ENCODE measurements at places on chromosomes 7 and 10.

DNA sequence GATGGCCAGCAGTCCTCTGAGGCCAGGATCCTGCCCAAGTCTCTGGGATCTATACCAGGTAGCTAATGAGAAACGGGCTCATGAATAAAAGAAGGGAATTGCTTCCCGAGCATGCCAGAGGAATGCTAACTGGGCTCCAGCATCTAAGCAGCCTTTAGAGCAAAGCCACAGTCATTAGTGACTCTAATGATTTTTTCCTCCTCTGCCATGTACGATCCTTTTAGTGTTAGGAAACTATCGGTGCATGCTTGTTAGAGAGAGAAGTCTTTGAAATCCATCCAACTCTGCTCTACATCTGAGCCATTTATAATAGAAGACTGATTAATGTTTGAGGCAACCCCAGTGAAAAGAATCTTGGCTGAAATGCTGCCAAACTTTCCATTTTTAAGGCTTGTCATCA, 124.9 kb upstream of the TCERG1L start:
- no peak for DNase-seq

- DNase-seq, result no peak
These were observed 119.8 kb downstream of the SPAG6 start for GRCh38 chr10:22464966-22465629.

DNA sequence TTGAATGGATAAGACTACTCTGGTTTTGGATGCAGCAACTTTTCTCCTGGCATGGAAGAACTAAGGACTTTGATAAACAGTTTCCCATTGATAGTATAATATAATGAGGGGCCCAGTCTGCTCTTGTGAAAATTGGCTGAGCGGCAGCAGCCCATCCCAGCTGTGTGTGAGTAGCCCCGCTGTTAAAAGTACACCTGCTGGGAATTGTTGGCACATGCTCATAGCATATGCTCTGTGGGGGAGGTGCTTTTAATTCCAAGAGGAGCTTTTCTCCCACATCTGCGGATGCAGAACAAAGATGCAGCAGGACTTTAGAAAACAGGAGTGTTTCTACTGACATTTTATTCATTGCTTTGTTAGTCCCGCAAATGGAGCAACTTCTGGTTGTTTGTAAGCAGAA, 19.0 kb downstream of the SRI start:
- no peak for DNase-seq

DNA sequence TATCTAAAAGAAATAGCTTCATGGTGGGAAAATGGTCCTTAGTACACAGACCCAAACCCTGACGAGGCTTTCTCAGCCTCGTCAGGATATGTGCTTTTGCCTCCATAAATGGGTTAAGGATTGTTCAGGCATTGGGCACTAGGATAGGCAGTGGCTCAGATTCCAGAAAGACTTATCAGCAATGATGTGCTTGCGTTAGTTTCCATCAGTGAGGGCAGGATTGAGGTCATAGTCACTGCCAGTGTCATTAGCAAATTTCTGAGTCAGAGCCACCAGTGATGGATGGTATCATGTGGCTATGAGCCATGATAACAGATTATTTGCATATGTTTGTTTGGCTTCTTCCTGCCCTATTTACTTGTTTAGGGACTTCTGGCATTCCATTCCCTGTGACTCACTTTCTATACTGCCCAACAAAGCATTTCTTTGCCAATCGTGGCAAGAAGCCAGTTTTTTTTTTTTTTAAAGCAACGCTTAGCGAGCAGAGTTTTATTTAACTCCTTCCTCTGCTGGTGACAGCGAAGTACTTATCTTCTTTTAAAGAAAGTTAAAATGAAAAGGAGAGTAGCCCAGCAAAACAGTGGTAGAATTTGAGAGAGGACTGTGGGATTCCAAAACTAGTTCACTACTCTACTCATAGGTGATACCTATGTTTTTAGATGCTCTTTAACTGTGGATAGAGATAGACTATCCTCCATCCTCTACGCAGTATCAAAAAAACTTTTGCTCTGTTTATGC, 44.4 kb downstream of the MYPN start:
- DNase-seq, result peak; percentile 16

DNA sequence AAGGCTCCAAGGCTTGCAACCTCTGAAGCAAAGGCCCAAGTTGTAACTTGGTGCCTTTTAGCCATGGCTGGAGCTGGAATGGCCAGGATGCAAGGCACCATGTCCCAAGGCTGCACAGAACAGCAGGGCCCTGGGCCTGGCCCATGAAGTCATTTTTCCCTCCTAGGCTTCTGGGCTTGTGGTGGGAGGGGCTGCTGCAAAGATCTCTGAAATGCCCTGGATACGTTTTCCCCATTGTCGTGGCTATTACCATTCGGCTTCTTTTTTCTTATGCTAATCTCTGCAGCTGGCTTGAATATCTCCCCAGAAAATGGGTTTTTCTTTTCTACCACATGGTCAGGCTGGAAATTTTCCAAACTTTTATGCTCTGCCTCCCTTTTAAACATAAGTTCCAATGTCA, 234.2 kb downstream of the CDK14 start:
- DNase-seq, result no peak

DNA sequence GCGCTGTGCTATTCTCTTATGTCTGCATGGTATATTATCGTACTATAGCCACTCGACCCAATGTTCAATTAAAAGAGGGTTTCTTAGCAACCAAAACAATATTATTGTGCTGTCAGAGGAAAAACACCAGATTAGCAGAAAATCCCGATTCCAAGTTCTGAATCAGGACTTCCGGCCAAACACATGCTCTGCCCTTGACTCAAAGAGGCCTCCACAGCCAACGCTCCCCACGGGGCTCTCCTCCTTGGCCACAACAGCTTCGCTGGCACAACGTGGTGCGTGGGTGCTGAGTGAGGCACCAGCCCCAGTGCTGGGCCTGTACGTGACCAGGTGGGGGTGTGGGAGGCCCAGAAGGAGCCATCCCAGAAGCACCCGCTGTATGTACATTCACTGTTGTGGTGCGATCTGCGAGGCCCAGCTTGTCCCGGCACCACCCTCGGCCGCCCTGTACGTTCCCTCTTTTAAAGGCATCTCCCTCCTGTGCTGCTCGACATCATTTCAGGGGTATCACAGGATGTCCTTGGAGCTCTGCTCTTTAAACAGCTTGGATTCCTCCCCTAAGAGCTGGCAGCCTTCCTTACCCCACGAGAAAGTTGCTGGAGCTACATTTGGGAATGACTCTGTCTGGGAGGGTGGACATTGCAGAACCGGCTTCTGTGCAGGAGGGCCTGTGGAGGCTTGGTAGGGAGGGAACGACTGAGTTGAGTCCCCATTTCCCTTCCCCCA, 736.2 kb downstream of the PARD3 start:
- no peak for DNase-seq

GRCh38 chr7:52249741-52250140, 785.7 kb upstream of the POM121L12 start:
- no peak for DNase-seq

Data from hematopoietic multipotent progenitor cell treated with erythropoietin and hydrocortisone succinate and interleukin-3 and kit ligand, for 8 days (in vitro differentiated cells).